NCI-H446 (cell line): ENCODE measurements at places on chromosomes 2 and 18.
A peak's percentile ranks its signal among the peaks of the same experiment; 100 is the strongest.

DNA sequence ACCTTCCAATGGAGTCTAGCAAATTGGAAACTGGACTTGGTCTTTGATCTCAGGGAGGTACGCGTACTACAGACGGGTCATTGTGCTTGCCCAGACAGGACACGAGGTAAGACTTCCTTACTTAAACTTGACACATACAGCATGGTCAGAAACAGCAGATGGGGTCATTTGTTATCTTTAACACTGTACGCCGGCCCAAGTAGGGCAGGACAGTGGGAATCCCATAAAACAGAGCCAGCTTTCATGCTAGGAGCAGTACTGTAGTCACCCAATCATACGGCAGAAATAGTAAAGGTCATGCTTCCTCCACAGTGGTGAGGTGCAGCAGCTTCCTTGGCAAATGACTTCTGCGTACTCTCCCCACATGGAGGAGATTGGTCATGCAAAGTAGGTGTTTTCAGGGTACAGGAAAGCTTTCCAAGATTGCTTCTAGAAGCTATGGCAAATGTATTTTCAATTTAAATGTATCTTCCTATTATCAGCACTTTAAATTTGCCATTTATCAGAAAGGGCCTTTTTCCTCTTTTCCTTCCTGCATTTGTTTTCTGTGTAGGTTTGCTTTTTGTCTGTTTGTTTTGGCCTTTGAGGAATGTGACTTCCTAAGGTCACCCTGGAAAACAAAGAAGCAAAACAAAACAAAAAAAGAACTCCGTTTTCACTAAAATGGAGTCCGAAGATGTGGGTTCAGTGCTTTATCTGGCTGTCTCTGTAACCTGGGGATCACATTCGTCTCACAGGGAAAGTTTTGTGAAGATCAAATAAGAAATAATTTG lies 74.0 kb upstream of the DSG1 start:
- no peak for DNase-seq

DNA sequence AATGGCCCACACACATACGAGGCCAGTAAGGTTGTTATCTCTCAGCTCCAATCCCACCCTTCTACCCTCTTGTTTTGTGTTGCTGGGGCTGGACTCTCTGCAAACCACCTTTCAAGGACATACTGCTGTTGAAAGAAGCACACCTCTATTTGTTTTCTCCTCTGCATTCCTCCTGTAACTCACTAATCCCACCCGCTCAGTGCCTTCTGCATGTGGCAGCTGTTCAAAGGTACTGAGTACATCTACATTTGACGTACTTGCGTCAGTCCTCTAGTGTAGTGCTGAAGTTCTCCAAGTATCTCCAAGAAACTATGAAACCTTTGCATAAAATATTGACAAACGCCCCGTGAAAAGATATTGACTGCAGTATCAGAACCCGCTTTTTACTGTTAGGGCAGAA lies 310.6 kb downstream of the AFF3 start:
- DNase-seq = no peak

DNA sequence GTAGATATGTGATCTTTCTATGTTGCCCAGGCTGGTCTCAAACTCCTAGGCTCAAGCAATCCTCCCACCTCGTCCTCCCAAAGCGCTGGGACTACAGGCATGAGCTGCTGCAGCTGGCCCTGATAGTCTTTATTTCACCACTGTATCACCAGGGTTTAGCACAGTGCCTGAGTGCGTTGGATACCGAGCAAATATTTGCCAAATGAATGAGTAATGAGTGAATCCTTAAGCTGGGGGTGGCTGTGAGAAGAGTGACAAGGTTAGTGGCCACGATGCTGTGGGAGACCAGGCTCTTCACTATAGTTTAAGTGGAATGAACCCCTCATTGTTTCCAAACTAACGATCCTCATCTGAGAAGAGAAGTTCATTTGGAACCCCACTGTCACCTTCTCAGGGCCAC lies 60.8 kb upstream of the FAM136A start:
- no peak for DNase-seq

- DNase-seq = no peak
These were observed 258.1 kb downstream of the ALK start for GRCh38 chr2:29663268-29663667.

- no peak for DNase-seq
These were observed 92.7 kb upstream of the CD302 start for GRCh38 chr2:159890551-159891266.

DNA sequence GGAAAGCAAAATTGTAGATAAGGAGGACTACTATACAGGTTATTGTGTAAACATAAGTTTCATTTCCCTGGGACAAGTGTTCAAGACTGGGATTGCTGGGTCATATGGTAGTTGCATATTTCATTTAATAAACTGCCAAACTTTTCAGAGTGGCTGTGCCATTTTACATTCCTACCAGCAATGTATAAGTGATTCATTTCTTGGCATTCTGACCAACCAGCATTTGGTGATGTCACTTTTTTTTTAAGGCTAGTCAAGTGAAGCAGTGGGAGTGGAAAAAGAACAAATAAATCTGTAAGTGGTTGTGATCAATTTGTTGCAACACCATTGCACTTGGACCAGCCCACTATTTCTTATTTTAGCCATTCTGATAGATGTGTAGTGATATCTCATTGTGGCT lies 5.2 kb upstream of the CHCHD5 start:
- peak; percentile 41 for DNase-seq

GRCh38 chr2:200054681-200055468 lies 99.5 kb downstream of the MAIP1 start:
- no peak for DNase-seq
